ENCODE measurements at places on chromosomes 13 and 19.
A peak's percentile ranks its signal among the peaks of the same experiment; 100 is the strongest.

DNA sequence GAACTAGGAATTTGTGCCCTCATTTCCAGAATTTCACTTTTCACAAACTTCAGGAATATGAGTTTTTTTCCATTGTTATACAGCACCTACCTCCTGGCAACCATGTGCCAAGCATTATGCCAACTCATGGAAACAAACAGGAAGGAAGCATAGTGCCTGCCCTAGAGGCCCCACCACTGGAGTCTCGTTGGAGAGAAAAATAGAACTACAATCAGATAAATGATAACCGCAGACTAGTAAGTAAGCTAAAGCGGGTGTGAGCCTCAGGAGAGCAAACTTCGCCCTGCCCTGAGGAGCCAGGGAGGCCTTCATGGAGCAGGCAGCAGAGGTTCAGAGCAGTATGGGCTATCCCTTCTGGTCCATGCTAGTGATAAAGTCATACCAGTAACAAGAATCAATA, 75.9 kb downstream of the FRY start:
- no peak for DNase-seq

DNA sequence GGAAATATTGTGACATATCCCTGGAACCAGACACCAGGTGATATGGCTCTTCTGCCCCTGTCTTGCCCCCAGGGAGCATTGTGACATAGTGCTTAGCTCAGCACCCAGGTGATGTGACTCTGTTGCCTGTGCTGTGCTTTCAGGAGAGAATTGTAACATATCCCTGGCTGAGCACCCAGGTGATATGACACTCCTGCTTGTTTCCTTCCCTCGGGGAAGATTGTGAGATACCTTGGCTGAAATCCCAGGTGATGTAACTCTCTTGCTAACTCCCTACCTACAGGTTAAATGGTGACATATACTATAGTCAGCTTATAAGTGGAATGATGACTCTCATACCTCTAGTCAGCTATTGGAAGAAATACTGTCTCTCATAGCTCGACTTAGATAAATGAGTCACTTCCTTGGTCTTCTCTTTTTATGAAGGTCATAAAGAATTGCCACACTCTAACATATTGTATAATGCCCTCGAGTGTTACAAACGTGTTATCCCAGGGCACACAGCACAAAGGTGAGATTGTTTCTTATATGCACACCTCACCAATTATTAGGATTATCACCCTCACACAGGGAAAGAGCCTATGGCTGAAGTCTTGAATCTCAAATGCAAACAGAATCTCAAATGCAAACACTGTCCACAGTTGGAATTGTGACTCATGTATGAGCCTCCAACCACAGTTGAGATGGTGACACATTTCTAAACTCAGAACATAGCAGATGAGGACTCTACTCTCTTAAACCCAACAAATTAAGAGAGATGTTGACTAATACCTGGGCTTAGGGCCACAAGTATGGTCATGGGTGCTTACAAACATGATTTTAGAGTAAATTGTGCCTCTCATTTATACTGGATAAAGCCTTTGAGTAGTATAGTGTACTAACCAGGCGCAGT, 32.7 kb upstream of the ZNF254 start:
- DNase-seq, result no peak

DNA sequence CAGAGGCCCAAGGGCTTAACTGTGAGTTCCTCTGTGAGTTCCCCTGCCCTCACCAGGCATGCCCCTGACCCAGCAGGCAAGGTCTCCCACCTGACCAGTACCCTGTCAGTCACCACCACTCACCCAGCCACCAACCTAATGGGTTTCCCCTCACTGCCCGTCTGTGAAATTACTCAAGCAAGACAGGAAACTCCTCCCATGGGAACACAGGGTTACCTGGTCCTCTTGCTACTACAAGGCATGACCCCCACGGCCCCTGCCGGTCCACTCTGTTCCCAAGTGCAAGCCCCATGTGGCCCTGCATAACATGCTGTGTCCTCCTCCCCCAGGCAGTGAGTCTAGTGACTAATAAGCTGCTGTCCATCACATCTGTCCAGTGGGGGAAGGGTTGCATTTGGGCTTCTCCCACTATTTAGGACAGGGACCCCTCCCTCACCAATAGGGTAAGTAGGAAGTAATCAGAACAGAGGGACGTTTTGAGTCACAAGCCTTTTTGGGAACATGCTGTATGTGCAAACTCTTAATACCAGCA, 8.0 kb upstream of the DHRS12 start:
- DNase-seq, result no peak

GRCh38 chr13:75699062-75699461, 62.9 kb downstream of the LMO7 start:
- no peak for DNase-seq

GRCh38 chr13:75760131-75761021, 124.2 kb downstream of the LMO7 start:
- DNase-seq, result no peak

DNA sequence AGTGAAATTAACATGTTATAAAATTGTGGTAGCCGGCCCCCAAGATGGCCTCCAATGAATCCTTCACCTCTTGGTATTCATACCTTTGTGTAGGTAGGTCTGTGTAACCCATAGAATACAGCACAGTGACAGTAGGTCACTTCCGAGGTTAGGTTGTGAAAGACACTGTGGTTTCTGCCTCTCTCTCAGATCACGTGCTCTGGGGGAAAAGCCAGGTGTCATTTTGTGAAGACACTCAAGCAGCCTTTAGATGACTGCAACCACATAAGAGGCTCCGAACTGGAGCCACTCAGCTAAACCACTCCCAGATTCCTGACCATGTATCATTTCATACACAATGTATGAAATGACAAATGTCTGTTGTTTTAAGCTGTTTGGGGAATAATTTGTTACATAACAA, 9.8 kb upstream of the USPL1 start:
- no peak for DNase-seq

- no peak for DNase-seq
These were observed 102.0 kb downstream of the FOXO1 start for GRCh38 chr13:40564342-40565001.

DNA sequence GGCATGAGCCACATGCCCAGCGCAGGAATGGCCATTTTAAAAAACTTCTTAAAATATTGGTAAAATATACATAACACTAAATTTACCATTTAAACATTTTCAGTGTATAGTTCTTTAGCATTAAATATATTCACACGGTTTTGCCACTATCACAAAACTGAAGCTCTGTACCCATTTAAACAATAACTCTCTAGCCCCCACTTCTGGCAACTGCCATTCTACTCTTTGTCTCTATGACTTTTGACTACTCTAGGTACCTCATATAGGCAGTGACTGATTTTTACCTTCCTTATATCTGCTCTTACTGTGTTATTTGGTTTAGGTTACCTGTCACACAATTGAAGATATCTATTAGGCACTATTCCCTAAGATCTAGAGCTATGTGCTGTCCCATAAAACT, 2.3 kb upstream of the KBTBD7 start:
- DNase-seq, result no peak

DNA sequence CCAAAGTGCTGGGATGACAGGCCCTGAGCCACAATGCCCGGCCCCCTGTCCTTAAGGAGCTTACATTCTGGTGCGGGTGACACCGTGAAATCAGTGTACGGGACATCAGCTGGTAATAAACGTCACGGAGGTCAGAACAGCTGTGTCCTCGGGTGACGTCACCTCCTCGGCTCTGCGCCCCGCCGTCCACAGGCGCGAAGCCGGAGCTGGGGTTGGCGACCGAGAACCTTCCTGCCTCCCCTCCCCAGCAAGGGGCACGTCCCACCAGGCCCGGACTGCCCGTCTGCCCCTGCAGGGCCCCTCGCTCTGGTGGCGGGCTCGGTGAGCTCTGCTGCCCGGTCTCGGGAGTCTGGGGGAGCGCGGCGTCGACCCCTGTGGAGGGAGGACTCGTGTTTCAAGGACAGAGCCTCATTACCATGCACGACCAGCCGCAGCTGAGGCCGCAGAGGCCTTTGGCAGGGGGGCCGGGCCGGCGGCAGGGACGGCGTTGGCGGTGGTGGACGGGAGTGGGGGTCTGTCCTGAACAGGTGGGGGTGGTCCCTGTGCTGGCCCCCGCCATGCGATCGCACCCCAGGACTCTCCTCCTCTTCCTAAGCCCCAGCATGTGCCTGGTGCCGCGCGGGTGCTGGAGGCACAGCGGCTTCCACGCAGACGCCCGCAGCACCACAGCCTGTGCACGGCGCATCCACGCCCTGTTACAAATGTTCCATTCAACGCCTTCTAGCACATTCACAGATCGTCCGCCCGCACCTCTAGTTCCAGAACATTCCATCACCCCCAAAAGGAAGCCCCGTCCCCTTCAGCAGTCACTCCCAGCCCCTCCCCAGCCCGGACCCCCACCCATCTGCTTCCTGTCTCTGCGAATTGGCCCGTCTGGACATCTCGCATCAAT, 5.4 kb downstream of the LINGO3 start:
- no peak for DNase-seq

DNA sequence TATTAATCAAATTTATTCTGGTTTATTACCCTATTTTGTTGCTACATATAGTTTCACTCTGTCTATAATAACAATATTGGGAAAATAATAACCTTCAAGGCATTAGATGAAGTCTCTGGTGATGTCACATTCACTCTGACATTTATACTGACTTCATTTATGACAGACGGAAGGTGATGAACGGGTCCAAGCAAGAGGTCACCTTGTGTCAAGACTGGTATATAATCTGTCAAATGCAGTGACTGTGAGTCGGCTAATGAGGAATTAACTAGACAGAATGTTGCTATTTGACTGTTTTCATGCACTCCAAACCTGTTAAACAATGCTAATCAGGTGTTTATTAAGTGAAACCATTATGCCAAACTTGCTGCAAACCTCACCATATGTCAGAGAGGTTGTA, 800.5 kb upstream of the KLHL1 start:
- no peak for DNase-seq

GRCh38 chr13:43816401-43816889, 29.7 kb upstream of the ENOX1 start:
- DNase-seq, result no peak

- DNase-seq, result no peak
These were observed 163.9 kb downstream of the RNF17 start for GRCh38 chr13:24927810-24928404.

GRCh38 chr19:16342002-16342715, 17.5 kb downstream of the KLF2 start:
- peak; percentile 32 for DNase-seq

DNA sequence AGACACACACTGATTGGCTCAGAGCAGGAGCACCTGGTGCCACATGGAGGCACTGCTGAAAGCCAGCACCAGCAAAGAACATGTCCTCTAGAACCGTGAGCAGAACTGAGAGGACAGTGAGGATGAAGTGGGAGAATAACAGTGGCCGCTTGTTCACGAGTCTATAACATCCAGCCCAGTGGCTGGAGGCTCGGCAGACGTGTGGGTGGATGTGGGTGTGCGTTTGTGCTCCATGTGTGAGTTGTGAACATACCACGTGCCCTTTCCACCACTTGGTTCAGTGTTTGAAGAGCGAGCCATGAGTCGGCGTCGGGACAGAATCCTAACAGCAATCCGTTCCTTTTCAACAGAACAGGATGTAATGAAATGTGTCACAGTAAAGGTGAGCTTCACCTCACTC, 113.0 kb downstream of the SOX1 start:
- DNase-seq, result no peak

GRCh38 chr19:53792721-53793433, 31.2 kb downstream of the NLRP12 start:
- peak; percentile 58 for DNase-seq

GRCh38 chr19:10416380-10417257, 3.7 kb upstream of the PDE4A start:
- DNase-seq, result peak; percentile 93

GRCh38 chr19:5718037-5718578, 1.8 kb downstream of the LONP1 start:
- DNase-seq, result no peak

DNA sequence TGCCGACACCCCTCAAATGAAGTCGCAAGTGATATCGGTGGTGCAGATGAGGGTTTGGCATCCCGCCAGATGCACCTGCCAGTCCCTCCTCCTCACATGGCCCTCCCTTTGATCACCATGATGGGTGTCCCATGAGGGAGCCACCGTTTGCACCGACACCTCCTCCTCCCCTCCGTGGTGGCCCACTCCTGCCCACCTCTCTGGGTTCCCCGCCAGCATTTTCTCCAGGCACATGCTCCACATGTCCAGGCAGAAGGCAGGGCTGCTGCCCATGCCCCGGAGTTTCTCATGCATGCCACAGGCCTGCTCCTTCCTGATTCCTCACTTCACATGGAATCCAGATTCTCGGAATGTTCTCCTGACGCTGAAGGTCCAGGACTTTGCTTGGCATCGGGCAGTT, 49.3 kb downstream of the COL4A2 start:
- DNase-seq, result no peak

DNA sequence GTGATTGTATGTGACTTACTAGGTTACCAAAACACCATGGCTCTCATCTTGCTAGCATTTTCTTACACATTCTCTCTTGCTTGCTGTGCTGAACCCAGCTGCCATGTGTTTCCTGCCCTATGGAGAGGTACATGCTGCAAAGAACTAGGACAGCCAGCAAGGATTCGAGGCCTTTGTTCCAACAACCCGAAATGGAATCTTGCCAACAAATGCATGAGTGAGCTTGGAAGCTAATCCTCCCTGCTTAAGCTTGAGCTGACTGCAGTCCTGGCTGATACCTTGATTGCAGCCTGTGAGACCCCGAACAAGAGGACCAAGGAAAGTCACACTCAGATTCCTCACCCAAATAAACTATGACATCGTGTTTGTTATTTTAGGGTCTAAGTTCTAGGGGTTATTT, 651.2 kb downstream of the SLITRK6 start:
- no peak for DNase-seq

GRCh38 chr13:76764429-76764828, 121.8 kb downstream of the KCTD12 start:
- no peak for DNase-seq

DNA sequence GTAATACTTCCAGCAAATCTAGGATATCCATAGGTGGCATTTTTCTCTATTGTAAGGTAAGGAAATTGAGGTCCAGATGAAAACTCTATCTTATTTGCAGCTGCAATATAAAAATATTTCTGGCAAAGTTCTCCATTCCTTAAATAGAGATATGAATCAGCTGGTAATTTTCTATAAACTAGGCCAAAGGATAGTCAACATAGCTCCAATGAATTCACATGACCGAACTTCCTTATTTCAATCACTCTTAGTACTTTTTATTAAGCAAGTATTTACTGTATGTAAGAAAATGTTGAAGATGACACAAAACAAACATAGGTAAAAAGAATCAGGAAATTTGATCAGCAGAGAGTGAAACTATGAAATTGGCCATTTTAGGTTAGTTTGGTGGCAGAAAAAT, 13.0 kb upstream of the LCP1 start:
- DNase-seq, result no peak

- no peak for DNase-seq
These were observed 441 bp downstream of the INAFM1 start for GRCh38 chr19:47274891-47275761.

Data from stimulated activated CD4-positive, alpha-beta T cell treated with anti-CD3 and anti-CD28 coated beads, TNF-alpha, amount 100 ng/mL, for 4 hours (primary cell).